CD8-positive, alpha-beta T cell (primary cell): ENCODE measurements at places on chromosomes 16 and 17.
A peak's percentile ranks its signal among the peaks of the same experiment; 100 is the strongest.

- DNase-seq, result peak; percentile 68
Measured at GRCh38 chr17:14302091-14302430, 1.2 kb downstream of the HS3ST3B1 start.

DNA sequence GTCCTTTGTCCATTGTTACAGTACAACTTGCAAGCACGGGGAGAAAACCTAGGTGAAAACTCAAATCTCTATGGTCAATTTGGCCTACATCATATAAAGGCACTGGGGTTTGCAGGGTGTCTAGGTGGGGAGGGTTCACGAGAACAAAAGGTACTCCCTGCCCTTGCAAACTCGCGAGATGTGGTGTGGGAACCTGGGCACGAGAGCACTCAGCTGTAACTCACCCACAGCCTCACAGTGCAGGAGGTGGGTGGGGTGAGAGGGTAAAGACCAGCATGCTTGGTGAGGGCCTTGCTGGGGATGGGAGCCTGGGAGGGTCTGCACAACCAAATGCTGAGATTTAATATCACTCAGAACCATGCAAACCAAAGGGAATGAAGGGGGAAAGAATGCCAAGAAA is 18.4 kb upstream of the ZNF594 start:
- no peak for DNase-seq

GRCh38 chr17:66720567-66720966 is 114.3 kb upstream of the CACNG5 start:
- DNase-seq, result no peak

DNA sequence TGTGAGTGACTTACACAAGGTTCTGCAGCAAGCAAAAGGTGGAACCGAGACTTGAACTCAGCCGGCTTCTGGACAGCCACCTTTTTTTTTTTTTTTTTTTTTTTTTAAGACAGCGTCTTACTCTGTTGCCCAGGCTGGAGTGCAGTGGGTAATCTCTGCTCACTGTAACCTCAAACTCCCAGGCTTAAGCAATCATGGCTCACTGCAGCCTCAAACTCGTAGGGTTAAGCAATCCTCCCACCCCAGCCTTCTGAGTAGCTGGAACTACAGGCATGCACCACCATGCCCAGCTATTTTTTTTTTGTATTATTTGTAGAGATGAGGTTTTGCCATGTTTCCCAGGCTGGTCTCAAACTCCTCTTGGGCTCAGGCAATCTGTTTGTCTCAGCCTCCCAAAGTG is 55.2 kb upstream of the GOT2 start:
- no peak for DNase-seq

- DNase-seq, result no peak
Measured at GRCh38 chr16:7746941-7747340, 414.3 kb downstream of the RBFOX1 start.

DNA sequence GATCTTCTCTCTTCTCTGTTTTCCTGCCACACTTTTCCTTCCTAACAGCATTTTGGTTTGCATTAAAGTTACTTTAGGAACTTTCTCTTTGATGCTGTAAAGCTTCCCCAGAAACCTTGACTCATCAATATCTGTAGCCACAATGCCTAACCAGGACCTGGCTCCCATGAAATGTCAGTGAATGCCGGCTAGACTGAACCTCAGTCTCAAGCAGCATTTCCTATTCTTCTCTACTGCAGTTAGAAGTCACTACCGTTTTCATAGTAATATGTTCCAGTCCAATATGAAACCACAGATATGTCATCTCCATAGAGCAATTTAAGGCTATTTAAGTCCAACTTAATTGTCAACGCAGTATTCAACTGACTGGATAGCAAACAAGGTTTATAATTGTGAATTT is 28.9 kb downstream of the ITFG1 start:
- no peak for DNase-seq

GRCh38 chr16:87570572-87570937 is 31.8 kb upstream of the JPH3 start:
- no peak for DNase-seq

DNA sequence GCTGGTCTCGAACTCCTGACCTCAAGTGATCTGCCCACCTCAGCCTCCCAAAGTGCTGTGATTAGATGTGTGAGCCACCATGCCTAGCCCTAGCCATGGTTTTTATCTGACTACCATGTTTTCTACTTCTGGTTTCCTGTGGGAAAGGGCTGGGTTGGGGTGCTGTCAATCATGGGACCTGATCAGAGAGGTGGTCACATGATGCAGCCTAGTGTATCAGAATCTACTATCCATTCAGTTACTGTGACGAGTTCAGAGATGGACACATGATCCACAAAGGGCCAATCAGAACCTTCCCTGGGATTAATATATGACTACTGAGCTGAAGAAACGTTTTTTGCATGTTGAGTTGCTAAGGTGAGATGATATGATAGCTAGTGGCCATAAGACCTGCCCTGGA is 59.1 kb downstream of the ABCC6 start:
- no peak for DNase-seq

DNA sequence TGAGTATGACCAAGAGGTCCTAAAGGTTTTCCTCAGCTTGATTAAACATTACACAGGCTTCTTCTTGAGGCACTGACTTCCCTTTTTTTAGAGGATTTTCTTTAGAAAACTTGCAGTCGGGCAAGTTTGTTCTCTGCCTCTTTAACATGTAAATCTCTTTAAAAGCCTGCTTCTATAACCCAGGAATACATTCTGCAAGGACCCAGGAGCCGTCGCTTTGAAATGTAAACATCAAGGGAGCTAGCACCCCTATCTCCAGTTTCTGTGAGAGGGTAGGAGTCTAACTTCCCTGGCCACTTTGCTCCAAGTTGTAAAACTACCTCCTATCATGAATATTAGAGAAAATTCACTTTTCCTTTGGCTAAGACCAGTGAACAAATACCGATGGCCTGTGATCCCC is 201.5 kb upstream of the CPHXL start:
- DNase-seq, result no peak

DNA sequence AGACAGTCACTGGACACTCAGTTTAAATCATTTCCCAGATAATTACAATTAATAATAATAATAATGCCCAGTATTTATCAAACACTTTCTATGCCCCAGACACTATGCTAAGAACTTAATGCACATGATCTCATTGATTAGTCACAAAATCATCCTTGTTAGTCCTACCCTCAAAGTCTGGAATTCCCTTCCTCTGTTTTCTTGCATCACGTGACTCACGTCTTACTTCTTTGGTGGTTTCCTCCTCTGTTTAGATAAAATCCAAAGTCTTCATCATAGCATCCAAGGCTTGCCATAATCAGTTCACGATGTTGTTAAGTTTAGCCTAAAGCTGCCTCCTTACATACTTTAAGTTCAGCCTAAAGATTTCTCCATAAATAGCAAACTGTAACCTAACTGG is 471.9 kb downstream of the PMP22 start:
- DNase-seq, result no peak

GRCh38 chr17:21298056-21298982 is 13.8 kb downstream of the MAP2K3 start:
- no peak for DNase-seq

DNA sequence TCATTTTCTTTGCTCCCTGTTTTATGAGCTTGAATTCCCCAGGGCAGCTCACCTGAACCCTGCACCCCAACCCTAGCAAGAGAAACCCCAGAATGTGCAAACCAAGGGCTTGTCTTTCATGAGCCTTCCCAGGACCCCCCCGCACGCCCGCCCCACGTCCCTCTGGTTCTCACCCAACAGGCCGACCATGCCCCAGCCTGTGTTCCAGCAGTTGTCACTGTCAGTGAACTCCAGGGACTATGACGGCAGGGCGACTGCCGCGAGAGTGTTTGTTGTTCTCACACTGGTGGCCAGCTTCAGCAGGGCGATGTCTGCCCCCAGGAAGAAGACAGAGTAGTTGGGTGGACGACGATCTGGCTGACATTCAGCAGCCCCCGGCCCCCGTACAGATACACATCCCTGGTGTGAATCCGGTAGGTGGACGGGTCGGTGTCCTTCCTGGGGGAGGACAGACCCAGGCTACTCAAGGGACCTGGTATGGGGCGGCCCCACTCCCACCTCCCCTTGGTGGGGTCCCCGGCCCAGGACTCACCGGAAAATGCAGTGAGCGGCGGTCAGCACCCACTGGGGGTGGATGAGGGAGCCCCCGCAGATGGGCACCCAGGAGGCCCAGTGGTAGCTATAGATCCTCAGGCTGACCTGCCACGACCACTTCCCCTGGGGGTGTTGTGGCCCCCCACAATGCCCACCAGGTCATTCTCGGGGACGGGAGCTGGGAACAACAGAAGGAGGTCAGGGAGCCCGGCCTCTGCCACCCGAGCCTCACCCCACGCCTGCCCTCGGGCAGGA is 20.1 kb downstream of the TPSD1 start:
- DNase-seq, result no peak

DNA sequence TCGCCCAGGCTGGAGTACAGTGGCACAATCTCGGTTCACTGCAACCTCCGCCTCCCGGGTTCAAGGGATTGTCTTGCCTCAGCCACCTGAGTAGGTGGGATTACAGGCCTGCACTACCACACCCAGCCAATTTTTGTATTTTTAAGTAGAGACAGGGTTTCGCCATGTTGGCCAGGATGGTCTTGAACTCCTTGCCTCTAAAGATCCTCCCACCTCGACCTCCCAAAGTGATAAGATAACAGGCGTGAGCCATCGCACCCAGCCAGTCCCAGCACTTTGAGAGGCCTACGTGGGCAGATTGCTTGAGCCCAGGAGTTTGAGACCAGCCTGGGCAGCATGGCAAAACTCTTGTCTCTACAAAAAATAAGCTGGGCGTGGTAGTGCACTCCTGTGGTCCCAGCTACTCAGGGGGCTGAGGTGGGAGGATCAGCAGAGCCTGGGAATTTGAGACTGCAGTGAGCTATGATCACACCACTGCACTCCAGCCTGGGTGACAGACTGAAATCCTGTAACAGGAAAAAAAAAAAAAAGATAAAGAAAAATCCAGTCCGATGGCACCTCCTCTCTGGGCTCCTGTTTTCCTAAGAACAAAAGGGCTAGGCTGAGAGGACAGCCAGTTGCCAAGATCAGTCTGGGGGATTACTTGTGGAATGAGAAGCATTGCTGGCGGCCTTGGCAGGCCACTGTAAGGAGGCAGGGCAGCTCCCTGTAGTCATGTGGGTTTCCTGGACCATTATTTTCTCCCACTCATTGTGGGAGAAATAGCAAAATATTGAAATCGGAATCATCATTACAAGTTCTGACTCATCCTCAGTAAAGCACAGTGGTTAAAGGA is 3.0 kb upstream of the PIPOX start:
- no peak for DNase-seq

GRCh38 chr17:59762049-59762823 is 54.8 kb downstream of the VMP1 start:
- no peak for DNase-seq

DNA sequence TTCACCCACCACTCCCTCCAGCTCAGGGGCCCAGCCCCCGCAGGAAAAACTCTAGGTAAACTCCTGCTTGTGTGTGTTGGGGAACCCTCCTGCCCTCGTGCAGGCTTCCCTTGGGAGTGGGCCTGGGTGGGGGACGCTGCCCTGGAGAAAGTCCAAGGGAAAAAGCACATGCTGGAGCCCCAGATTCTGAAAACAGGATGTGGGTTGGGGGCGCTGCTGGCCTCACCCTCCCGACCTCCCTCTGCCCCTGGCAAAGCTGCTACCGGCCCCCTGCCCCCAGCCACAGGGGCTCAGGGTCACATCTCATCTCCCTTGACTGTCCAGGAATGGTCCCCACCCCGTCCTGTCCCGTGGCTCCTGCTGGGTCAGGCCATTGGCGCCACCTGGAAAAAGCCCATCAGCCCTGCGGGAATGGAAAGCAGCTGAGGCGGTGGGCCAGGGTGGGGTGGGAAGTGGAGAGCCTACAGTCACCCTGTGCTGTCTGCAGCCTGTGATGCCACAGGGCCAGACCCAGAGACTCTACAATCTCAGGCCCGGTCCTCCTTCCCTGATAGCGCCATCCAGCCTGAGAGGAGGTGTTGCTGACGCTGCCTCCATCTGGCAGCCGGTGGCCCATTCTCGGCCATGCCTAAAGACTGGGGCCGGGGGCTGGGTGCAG is 2.5 kb upstream of the GJD3 start:
- no peak for DNase-seq

GRCh38 chr17:19656851-19657581 is 8.5 kb downstream of the ALDH3A2 start:
- no peak for DNase-seq

DNA sequence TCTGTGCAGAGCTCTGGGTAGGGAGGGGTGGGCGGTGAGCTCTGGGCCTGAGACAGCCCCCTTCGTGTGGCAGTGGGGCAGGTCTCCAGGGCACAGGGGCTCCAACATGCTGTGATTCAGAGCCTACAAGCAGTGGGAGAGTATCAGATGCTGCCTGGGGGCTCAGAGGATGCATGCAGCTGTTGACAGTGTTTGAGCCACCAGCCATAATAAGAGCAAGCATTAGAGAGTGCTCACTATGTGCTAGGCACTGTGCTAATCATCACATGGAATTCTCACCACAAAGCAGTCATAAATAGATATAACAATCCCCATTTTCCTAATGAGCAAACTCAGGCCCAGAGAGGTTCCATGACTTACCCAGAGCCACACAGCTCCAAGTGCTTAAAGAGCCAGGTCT is 8.1 kb downstream of the PDK2 start:
- no peak for DNase-seq

DNA sequence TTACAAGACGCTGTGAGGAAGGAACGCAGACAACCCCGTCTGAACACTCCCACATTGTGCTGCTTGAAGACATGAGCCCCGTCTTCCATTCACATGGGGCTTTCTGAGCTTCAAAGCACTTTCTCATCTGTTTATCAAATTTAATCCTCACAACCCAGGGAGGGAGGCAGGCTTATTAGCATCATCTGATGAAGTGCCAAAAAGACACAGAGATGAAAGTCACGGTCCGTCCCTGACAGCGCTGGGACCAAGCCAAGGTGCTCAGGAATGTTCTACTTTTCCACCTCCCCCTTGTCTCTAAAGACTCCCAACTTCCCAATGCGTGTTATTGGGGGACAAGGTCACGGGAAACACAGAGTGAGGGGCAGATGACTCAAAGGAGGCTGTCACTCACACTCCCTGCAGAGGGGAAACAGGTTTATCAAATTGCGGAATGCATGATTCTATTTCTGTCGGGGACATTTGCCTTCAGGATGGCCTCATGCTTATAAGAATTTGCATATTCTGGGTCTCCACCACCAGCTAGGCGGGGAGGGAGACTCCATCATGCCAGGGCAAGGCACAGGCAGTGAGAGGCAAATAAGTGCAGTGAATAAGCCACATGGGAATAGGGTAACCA is 10.7 kb downstream of the XYLT1 start:
- no peak for DNase-seq

DNA sequence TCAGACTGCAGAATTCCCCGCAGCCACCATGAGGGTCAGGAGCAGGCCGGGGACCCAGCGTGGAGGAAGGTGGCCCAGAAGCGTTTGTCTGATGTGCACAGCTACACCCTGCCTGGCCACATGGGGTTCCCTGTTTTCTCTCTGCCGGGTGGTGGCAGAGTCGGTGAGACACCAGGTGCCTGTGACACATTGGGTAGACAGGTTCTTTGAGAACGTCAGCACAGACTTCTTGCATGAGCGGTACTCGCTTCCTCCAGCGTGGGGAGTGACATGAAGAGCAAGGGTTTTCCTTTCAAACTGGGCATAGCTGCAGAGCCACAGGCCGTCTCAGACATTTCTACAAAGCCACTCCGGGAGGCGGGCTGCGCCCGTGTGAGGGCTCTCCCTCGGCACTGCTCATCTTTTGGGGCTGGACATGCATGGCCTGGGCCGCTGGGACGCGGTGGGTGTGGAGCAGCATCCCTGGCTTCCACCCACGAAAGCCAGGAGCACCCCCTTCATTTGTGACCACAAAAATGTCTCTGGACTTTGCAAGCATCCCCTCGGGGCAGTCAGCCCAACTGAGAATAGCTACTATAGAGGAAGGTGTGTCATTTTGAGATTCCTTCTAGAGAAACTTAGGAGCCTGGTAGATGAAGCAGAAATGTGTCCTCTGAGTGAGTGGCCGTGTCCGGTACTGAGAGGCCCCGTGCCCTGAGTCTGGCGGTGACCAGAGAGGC is 26.0 kb downstream of the NME3 start:
- no peak for DNase-seq
